Activated CD4-positive, alpha-beta T cell treated with anti-CD3 and anti-CD28 coated beads for 1 hour (primary cell): ENCODE measurements at places on chromosomes 1 and 21.

DNA sequence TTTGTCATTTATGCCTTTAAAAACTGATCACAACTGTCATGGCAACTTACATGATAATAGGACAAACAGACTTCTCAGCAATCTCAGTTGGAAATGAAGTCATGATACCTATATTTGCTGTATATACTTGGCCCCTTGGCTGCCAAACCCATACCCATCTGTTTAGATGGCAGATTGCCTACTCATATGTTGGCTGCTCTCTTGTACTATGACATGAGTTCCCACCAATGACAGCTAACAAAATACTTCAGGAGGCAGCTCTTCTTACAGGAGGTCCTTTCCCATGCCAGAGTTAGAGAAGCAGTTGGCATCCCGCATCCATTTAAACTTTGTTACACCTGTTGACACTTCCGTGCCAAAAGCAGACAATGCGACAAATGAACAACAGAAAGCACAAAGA lies 603.1 kb upstream of the ADGRL2 start:
- DNase-seq: no peak

DNA sequence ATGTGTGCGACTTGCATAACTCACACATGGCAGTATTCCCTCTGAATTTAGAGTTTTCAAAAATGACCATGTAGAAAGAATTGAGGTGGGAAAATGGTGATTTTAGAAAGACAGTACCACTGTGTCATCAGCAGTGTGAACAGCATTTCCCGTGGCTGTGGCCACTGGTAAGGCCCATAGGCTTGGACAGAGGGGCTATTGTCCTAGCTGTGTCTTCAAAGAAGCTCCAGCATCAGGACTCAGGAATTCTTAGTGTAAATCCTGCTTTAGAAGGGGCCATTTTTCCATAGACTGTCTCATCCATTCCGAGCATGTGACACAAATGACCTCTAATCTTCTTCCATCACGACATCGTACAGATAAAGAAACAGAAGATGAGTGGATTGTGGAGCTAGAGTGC lies 119.3 kb upstream of the BACE2 start:
- DNase-seq: no peak

DNA sequence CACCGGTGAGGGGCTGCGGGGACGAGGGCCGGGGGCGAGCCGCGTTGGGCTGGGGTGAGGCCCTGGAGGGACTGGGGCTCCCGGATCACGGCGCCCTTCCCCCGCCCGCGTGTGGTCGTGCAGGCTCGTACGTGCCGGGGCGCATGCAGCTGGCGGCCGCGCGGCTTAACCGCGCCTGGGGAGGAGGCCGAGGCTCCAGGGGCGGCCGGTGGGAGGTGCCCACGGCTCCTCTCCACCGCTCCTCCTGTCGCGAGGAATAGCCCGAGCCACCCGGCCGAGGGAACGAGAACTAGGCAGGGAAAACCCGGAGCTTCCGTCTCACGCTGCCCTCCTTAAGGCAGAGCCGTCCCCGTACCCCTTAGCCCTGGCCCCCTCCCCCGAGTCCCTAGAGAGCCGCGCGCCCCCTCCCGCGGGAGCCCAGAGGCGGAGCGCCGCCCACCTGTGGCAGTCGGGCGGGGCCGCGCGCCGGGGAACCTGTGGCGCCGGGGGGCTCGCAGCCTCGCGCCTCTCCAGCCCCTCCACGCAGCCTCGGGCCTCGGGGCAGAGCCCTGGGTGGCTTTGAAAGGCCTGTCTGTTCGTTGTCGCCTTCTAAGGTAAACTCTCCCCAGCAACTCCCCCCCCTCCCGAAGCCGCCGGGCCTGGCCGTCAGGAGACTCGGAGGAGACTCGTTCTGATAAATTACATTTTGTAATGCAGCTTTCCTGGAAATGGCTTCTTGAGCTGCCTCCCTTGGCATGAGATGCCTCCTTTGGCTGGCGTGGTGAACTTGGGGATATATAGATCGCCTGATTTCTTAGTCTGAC lies 746 bp downstream of the AK4 start:
- peak; percentile 9 for DNase-seq

GRCh38 chr1:227944931-227945890 lies 2.5 kb downstream of the WNT9A start:
- DNase-seq: no peak

DNA sequence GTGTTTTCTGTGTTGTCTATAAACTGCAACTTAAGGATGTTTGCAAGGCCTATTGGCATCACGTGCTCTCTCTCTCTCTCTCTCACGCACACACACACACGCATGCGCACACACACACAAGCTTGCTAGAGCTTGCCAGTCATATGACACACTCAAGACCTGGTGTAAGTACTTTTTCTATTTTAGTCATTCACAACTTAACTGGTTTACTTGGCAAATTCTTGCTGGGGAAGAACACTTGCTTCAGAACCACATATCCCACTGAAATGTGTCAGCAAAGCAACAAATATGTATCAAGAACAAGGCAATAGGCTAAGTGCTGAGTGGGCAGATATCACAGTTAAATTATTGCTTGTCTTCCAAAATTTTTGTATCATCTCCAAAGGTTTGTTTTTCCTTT lies 107.8 kb downstream of the DISC1 start:
- no peak for DNase-seq

DNA sequence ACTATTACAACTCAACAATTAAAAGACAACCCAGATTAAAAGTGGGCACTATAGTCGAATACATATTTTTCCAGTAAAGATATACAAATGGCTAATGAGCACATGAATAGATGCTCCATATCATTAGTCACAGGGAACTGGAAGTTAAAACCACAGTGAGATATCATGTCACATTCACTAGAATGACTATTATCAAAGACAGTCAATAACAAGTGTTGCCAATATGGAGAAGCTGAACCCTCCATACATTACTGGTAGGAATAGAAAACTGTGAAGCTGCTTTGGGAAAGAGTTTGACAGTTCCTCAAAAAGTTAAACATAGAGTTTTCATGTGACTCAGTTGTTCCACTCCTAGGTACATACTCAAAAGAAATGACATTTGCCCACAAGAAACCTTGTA lies 30.6 kb upstream of the MRPS6 start:
- no peak for DNase-seq

GRCh38 chr1:19407494-19408096 lies 77.7 kb downstream of the CAPZB start:
- no peak for DNase-seq

DNA sequence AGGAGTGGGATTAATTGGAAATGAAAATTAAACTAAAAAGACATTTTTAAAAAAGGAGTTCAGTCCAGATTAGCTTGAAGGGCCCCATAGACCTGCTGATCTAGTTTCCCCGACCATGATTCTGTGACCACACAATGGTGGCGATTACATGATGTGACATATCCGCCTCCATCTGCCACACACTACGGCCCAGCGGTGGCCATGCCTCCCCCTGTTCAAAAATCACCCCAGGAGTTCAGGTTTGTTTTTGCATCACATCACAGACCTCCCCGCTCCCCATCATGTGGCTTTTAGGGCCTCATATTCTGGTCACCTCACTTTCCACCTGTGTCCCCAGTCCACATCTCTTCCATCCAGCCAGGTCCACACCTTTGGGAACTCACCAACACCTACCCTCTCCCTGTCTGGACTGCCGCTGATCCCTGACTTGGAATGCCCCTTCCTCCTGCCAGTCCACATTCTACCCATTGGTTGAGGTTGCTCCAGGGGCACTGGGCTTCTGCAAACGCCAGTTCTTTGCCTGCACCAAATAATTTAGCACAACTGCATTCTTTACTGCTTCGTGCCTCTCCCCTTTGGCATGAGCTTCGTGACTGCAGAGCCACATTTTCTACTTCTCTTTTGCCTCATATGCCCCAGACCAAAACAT lies 38.9 kb downstream of the CD247 start:
- DNase-seq: no peak

GRCh38 chr21:36803051-36803645 lies 104.2 kb downstream of the SIM2 start:
- DNase-seq: no peak

GRCh38 chr1:37246631-37247030 lies 212.3 kb upstream of the GRIK3 start:
- no peak for DNase-seq

DNA sequence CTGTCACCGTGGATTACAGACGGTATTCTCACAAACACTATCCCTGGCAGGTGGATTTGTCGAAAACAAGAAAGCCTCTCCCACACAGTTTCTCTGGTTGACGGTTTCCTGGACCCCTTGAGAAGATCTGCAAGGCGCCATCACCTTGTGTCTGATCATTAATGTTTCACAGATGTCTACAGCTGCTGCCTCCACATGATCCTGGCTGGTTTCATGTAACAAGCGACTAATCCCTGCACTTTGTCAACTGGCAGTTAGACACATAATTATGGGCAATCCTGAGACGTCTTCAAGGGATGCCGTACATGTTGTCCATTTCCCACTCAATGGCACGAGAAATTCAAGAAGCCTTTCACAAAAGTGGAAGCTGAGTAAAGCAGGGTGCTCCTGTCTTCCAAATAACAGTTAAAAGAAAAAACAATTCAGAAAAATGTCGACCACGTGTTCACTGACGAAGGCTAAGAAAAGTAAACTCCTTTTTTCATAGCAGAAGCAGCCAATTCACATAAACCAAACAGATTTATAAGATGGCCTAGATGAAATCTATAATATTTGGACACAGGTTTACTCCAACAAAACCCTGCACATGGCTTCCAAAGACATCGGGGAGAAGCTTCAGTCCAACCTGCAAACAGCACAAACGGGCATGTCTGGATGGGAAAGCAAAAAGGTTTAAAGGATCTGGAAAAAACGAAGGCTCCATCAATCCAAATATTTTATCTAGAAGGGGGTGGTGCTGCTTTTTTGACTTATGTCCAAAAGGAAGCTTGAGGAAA lies 52.2 kb downstream of the CAPZB start:
- DNase-seq: no peak

- no peak for DNase-seq
These were observed 1.1 kb downstream of the ZNF672 start for GRCh38 chr1:248839168-248839555.
